ENCODE measurements at places on chromosomes 3 and 15. TPM values are rescaled to one million over a fixed set of nuclear protein-coding genes. Genes with fewer than 3 reads are reported as not detected.
A peak's percentile ranks its signal among the peaks of the same experiment; 100 is the strongest.

ZNF660 gene
- 5.9 TPM for total RNA-seq

DNA sequence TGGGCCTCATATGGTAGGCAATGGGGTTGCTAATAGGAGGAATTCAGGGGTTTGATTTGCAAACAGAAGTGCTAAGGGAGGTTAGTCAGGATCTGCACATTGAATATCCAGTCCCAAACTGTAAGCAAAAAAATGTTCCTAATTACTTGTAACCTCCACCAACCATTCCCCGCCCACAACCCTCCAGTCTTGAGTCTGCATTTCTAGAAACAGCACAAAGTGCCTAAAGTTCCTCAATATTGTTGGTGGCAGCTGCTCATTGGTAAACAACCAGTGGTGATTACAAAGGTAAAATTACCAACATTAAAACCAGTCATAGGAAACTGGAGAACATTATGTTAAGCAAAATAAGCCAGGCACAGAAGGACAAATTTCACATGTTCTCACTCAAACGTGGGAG, 18.9 kb downstream of the HDC start:
- H3K27me3 ChIP-seq = no peaks in the 10 kb centered on the region
- H3K36me3 ChIP-seq = no peaks in the 10 kb centered on the region
- no peak for DNase-seq

DNA sequence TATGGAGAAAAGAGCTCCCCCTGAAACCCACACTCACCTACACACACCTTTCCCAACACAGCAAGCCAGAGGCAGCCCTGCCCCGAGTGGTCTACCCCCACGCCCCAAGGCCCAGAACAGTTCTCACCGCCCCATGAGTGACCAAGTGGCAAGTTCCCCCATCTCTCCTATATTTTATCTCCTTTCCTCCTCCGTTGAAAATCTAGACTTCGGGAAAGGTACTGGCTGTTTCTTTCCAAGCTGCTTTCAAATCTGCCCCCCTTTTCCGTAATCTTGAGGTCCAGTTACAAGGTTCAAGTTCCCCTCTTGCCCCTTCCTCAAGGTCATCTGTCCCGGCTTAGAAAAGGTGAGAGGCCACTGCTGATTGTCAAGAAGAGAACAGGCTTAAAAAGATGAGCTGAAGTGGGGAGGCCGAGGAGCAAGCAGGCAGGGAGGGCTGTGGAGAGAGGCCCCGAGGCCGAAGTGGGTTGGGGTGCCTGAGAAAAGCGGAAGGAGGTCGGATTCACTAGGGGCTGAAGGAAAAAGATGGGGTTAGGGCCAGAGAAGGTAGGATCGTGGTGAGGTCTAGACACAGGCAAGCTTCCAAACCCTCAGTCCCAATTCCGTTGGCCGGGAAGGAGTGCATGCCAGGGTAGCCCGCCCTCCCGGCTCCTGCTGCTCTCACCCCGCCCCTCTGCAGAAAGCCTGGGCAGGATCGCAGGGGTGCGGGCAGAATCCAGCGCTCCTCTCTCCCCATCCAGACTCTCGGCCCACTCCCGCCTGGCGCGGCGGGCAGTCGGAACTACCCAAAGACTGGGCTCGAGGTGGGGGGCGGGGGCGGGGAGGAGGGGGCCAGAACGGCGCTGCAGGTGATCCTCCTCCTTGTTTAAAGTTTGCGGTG, 1.7 kb downstream of the SEMA5B start:
- H3K27ac ChIP-seq = no peak overlapping the region
- peak overlapping the region; percentile 16 for H3K4me3 ChIP-seq
- H3K36me3 ChIP-seq = no peaks in the 10 kb centered on the region
- no peaks in the 10 kb centered on the region for H3K27me3 ChIP-seq
- peaks cover 26% of the 10 kb centered on the region for H3K4me1 ChIP-seq

LSAMP gene
- 3.1 TPM for total RNA-seq

DNA sequence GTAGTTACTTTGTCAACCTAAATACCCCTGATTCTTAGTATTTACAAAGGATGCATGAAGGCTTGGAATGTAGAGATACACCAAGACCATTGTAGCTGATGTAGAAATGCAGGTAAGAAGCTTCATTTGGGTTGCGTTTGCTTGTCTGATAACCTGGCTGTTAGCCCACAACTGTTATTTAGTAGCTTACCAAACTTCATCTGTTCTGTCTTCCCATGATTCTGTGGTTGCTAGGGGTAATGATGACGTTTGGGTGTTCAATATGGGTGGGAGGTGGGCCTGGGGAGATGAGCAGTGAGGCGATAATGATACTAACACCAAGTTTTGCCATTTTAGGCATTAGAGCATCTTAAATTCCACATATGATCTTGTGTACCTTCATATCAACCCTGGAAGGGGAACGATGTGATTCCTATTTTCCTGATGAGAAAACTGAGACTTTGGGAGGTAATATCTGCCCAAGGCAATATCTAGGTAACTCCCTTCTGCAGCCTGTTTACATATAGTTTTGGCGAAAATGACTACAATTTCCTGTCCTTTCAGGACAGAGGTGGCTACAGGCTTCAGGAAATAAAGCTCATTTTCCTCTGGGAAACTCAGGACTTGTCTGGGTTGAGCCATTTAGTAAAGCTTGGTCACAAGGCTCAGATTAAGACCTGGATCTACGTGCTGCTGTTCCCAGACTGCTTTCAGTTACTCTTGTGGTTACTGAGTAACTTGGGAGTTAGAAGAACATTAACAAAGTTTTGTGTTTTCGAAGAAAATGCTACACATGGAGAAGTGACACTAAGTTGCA, 26.8 kb downstream of the FNDC3B start:
- no peaks in the 10 kb centered on the region for H3K27me3 ChIP-seq
- peaks cover 27% of the 10 kb centered on the region for H3K4me1 ChIP-seq
- no peak overlapping the region for H3K27ac ChIP-seq
- H3K36me3 ChIP-seq = no peaks in the 10 kb centered on the region
- no peak overlapping the region for H3K4me3 ChIP-seq

GPR176 gene
- 34.1 TPM for total RNA-seq

SEMA3B gene
- total RNA-seq = 12.9 TPM

- H3K4me1 ChIP-seq = peaks cover 18% of the 10 kb centered on the region
- H3K27ac ChIP-seq = peak overlapping the region; percentile 54
- no peak overlapping the region for H3K4me3 ChIP-seq
- peak; percentile 24 for DNase-seq
- no peaks in the 10 kb centered on the region for H3K27me3 ChIP-seq
Observed at GRCh38 chr15:29638781-29639180, 183.5 kb downstream of the TJP1 start.

DNA sequence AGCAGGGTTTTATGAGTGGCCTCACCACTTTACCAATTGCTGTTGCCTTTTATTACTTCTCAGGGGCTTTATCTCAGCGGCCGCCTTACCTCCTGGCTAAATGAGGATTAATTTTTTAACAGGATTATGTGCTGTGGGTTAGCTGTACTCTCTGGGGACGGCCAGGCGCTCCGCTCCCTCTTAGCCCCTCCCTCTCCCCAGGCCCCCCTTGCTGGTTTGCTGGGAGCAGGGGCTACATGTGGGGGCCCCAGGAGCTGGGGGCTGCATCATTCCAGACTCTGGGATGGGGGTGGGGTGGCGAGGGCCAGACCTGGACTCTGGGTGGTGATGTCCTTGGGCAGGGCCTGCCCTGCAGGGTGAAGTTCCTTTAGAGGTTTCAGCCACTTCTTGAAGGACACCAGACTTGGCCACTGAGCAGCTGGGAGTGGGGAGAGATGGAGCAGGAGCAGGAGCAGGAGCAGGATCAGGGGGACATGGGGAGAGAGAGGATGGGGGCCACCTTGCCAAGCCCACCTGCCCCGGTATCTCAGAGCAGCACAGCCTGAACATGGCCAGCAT, 196.1 kb downstream of the GOLGA6L6 start:
- no peak overlapping the region for H3K27ac ChIP-seq
- DNase-seq = no peak
- no peak overlapping the region for H3K4me3 ChIP-seq
- H3K27me3 ChIP-seq = no peaks in the 10 kb centered on the region

PRC1 gene
- total RNA-seq = 104 TPM

TRIM69 gene
- 23.5 TPM for total RNA-seq

GRCh38 chr3:12339701-12340480, 51.0 kb downstream of the PPARG start:
- H3K36me3 ChIP-seq = no peaks in the 10 kb centered on the region
- H3K27ac ChIP-seq = no peak overlapping the region
- H3K4me1 ChIP-seq = no peaks in the 10 kb centered on the region
- no peak for DNase-seq
- H3K4me3 ChIP-seq = no peak overlapping the region

- no peaks in the 10 kb centered on the region for H3K27me3 ChIP-seq
- H3K27ac ChIP-seq = no peak overlapping the region
- H3K36me3 ChIP-seq = peaks cover 3% of the 10 kb centered on the region
- H3K4me3 ChIP-seq = no peak overlapping the region
- peak; percentile 67 for DNase-seq
Observed at GRCh38 chr15:64430000-64430735, 30.2 kb upstream of the ZNF609 start.

DNA sequence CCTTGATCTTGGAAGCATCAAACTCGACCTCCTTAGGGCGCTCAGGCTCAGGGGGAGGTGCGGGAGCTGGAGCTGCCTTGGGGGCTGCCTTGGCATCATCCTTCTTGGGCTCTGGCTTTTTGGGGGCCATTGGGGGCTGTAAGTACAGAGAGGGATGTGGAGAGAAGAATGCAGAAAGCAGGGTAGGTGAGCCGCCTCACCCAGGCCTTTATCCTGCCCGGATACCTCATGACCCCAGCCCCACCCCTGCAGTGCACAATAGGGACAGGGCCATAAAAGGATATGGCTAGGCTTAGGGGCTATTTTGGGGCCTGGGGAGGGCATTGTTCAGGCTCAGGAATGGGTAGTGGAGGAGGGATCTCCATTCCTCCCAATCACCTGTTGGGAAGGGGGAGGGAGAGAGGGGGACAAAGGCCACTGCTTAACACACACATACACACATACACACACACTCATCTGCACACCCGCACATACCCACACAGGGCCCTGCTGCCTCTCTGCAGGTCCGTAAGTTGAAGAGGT, at the start of gene MYL3:
Gene MYL3 (minus strand): TSS at position 184 of the 522 bp plus-strand sequence. CDS start 54 bp downstream, at position 130.
- H3K4me1 ChIP-seq = peaks cover 20% of the 10 kb centered on the region
- H3K4me3 ChIP-seq = no peak within 1 kb of the TSS
- H3K27me3 ChIP-seq = no peaks in the 10 kb centered on the region
- H3K27ac ChIP-seq = no peak within 1 kb of the TSS
- DNase-seq = no peak

- no peaks in the 10 kb centered on the region for H3K4me1 ChIP-seq
- no peaks in the 10 kb centered on the region for H3K27me3 ChIP-seq
- H3K36me3 ChIP-seq = no peaks in the 10 kb centered on the region
- no peak overlapping the region for H3K4me3 ChIP-seq
- H3K27ac ChIP-seq = no peak overlapping the region
Observed at GRCh38 chr3:98855806-98856400, 45.6 kb downstream of the DCBLD2 start.

SLC24A5 gene
- not detected for total RNA-seq

GRCh38 chr15:96346409-96346970, 16.0 kb downstream of the NR2F2 start:
- no peaks in the 10 kb centered on the region for H3K36me3 ChIP-seq
- H3K4me3 ChIP-seq = peak overlapping the region; percentile 34
- no peaks in the 10 kb centered on the region for H3K27me3 ChIP-seq
- DNase-seq = no peak
- H3K4me1 ChIP-seq = peaks cover 25% of the 10 kb centered on the region

CAPN3 gene
- total RNA-seq = 33.6 TPM

DNA sequence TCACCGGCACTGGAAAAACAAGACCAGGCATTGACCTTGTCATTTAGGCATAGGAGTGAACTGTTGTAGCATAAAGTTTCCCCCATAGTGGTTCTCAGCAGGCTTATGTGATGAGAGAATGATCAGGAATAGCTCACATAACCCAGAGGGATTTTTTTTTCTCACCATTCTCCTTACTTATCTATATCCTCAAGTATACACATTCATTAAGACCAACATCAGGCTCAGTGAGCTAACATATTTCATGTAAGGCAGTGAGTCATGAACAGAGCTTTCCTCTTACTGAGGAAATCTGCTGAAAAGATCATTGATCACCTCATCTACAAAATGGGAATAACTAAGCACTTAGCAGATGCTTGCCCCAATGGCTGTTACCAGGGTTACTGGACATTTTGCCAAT, 396.6 kb upstream of the TMCO5A start:
- H3K27ac ChIP-seq = no peak overlapping the region
- no peaks in the 10 kb centered on the region for H3K27me3 ChIP-seq
- no peaks in the 10 kb centered on the region for H3K36me3 ChIP-seq
- H3K4me3 ChIP-seq = no peak overlapping the region

TRIM59 gene
- total RNA-seq = 9.1 TPM

- no peaks in the 10 kb centered on the region for H3K36me3 ChIP-seq
- H3K4me3 ChIP-seq = no peak overlapping the region
- no peak for DNase-seq
- H3K27me3 ChIP-seq = no peaks in the 10 kb centered on the region
- no peaks in the 10 kb centered on the region for H3K4me1 ChIP-seq
Observed at GRCh38 chr3:46365737-46366524, 4.8 kb upstream of the CCR5 start.

CTXN2 gene
- 1.0 TPM for total RNA-seq

Measured in testis (tissue), 5 donors.